T-helper 1 cell (primary cell): ENCODE measurements at places on chromosomes 5 and 9.

GRCh38 chr5:130102375-130102774 is 198.1 kb downstream of the CHSY3 start:
- DNase-seq = no peak

DNA sequence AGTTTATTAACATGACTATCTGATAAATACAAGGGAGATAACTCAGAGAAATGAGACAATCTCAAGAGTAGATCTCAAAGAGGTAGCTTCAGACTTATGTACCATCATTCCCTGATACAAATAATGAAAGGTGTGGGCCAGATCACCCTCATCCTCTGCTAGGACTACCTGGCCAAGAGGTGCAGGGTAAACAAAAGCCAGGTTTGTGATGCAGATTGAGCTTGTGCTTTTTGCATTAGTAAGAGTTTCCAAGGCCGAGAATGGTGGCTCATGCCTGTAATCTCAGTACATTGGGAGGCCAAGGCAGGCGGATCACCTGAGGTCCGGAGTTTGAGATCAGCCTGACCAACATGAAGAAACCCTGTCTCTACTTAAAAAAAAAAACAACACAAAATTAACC is 8.9 kb upstream of the SPIN1 start:
- DNase-seq = no peak

DNA sequence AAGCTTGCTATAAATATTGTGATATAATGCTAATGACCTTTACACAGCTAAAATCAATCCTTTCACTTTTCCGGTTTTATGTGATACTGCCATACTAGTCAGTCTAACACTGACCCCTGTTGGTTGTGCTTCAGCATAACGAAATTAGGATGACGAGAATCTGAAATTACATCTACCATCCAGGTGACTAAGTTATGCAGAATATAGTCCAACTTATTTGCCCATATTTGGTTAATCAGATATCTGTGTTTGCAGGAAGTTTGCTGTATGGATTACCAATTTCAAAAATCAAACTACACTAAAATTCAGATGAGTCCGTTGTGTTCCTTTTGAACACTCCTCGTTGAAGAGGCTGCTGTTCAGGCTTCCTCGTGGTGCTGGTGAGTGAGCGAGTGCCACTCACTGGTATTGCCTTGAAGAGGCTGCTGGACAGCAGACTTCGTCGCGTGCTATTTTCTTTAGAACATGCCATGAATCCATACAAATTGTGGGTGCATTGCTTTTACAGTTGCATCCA is 32.5 kb downstream of the TENT4A start:
- peak; percentile 51 for DNase-seq

- DNase-seq = no peak
These were observed 12.1 kb downstream of the GALNT10 start for GRCh38 chr5:154202379-154203260.

DNA sequence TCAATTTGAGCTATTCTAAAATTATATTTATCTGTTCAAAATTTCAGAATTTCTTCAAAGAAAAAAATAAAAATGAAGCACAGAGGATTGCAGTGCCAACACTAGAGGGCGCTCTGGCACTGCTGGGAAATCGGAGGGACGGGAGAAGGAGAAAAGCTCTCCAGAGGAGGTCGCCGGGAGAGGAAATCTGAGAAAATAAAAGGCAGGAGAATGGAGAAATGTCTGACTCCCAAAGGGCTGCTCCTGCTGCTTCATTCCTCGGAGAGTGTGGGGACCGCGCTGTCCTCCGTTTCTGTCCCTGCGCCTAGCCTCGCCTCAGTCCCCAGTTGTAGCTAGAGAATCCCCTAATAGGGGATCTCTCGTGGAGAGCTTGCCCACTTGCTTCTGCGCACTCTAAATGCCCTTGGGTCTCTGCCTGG is 40.0 kb upstream of the ARSB start:
- peak; percentile 28 for DNase-seq

DNA sequence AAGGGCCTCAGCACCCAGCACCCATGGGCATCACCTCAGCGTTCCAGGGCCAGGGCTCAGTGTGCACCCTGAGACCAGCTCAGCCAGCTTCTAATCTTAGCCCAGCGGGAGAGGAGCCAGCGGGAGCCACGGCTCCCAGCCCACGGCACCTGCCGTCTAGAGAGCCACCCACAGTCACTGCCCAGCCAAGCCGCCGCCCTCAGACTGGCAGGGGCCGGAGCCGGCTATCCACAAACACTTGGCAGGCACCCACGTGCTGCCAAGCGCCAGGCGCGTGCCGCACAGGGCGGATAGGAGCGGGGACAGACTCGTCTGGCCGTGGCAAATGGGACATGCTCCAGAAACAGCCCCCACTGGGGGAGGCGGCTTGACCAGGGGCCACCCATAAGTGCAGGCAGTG is 18.6 kb downstream of the BRD3 start:
- no peak for DNase-seq

DNA sequence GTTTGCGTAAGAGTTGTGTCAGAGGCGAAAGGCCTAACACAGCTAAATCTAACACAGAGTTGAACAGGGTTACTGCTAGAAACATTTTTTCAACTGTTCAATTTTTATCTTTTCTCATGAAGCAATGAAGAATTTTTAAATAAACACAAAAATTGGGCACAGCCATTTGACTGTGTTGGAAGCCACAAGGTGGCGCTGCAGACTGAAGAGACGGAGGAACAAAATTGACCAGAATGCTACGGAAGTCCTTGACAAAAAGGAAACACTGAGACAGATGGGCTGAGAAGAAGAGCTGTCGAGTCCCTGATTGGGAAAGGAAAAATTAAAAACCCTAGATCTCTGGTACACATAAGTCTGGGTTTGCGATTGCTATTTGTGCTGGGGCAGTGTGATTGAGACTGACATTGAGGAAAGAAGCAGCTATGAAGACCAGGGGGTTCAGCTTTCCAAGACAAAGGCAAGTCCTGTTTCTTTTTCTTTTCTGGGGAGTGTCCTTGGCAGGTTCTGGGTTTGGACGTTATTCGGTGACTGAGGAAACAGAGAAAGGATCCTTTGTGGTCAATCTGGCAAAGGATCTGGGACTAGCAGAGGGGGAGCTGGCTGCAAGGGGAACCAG is at the start of gene PCDHB9:
Gene PCDHB9 (plus strand): TSS at position 265 of the 616 bp plus-strand sequence. CDS start 158 bp downstream, at position 423.
- DNase-seq = peak; percentile 14

DNA sequence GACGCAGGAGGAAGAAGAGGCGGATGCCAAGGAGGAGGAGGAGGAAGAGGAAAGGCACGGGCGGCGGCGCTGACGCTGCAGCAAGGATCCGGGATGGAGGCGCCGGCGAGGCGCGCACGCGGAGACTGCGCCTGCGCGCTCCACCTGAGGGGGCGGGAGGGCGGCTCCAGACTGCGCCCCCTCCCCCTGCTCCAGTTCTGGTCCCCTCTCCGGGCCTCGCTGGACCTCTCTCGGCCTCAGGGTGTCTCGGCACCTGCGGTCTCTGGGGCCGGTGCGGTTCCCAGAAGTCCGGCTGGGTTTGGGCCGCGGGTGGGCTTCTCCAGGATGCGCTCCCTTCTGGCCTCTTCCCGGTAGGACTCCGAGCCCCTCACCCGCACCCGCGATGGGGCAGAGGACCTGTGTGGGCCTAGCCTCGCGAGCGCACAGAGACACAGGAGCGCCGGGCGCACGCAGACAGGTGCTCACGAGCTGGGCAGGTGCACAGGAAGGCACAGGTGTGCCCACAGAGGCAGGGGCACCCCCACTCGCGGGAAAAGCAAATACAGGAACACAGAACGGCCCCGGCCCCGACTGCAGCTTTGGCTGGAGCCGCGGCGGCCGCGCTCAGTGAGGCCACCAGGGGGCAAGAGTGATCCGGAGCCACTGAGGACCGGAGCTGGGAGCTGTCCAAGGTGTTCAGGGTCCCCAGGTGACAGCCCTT is at the start of gene NPDC1:
Gene NPDC1 (minus strand): TSS at position 90 of the 700 bp plus-strand sequence. CDS start 188 bp downstream, outside the sequence.
- peak; percentile 57 for DNase-seq

DNA sequence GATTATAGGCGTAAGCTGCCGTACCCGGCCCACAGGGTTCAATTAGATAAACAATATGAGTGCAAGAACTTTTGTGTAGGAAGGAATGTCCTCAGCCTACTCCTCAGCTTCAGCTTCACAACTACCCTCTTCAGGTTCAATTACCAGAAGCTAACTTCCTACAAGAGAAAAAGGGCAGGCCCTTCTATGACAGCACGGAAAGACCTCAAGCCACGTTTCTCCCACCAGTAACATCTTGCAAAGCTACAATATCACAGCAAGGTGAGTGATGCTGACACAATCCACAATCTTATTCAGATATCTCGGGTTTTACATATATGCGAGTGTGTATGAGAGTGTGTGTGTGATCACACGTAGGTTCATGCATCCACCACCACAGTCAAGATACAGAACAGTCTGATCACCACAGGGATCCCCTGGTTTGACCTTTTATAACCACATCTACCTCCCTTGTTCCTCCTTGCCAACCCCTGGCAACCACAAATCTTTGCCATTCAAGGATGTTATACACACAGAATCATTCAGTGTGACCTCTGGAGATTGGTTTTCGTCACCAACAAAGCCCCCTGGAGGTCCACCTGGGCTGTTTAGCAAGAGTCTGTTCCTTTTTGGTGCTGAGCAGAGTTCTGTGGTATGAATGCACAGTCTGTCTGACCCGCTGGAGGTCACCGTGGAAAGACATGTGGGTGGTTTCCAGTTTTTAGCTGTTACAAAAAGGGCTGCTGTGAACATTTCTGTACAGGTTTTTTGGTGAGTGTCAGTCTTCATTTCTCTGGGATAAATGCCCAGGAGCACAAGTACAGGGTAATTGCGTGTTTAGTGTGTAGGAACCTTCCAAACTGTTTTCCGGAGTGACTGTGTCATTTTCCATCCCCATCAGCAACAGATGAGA is 38.2 kb downstream of the IPPK start:
- DNase-seq = no peak

DNA sequence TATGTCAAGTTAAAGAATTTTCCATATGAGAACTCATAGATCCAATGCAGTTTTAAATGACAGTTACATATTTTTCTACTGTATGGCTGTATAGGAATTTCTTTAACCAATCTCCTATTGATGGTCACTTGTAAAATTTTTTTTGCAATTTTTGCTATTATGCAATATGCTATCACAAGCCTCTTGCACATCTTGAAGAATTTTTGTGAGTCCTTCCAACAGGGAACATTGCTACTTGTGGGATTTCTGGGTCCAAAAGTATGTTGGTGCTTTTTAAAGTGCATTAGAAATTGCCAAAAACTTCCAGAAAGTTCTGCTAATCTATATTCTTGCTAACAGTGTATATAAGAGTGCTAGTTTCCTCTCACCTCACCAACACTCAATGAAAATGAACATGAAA is 65.1 kb downstream of the NPR3 start:
- DNase-seq = no peak

- DNase-seq = no peak
These were observed 19.0 kb downstream of the SPDL1 start for GRCh38 chr5:169602535-169602934.

DNA sequence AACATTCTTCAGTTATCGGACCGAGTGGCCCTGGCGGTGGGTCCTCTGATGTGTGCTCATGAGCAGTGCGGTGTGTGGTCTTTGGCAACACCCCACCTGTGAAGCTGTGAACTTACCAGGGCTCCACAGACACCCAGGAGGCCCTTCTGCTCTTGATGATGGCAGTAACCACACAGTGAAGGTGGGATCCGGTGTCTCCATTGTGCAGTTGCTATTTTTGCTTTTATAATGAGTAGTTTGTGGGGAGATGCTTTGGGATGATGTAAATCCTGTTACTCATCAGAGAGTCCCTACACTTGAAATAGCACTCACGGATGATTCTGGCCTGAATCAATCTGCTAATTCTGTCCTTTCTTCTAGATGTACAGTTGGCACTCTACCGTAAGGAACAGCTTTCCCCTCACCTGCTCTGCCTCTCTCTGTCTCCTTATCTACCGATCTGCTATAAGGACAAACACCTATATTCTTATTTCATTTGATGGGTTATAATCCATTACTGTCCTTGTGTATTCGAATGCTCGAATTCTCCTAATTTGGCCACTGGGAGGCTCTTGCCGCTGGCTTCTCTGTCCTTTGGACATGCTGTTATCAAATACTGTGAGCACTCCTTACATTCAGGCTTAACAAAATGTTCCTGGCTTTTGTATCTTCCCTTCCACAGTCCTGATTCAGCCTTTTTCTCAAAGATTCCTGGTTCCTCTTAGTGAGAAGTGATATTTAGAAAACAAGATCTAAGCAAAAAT is 20.2 kb downstream of the ATPSCKMT start:
- DNase-seq = no peak

DNA sequence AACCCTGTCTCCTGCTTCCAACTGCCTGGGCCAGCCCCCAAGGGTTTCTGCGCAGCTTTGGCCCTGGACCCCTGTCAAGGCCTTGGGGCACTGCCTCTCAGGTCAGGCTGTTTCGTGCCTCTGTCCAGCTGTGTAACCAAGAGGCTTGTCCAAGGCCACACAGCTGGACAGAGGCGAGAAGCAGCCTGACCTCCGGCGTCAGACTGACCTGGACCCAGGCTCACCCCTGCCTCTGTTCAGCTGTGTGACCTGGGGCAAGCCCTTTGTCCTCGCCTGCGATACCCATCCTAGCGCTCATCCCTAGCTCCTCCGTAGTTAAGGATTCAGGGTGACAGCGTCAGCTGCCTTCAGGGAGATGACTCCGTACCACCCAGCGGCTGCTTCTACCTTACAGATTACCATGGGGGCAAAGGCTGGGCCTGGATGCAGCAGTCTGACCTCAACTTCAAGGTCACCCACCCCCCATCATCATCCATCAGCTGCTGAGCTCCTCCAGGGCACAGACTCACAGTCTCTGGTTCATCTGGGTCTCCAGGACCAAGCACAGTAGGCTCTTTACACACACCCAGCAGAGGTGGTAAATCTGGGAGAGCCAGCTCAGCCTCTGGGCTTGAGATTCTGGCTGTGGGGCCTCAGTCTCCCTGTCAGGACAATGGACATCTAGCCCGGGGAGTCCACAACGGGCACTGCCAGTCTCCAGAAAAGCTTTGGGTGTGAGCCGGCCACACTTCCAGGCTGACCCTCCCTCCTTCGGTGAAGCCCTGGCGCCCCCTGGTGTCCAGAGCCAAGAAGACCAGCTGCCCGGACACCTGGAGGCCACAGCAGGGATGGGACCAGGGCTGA is 7.9 kb downstream of the AK1 start:
- DNase-seq = peak; percentile 60

DNA sequence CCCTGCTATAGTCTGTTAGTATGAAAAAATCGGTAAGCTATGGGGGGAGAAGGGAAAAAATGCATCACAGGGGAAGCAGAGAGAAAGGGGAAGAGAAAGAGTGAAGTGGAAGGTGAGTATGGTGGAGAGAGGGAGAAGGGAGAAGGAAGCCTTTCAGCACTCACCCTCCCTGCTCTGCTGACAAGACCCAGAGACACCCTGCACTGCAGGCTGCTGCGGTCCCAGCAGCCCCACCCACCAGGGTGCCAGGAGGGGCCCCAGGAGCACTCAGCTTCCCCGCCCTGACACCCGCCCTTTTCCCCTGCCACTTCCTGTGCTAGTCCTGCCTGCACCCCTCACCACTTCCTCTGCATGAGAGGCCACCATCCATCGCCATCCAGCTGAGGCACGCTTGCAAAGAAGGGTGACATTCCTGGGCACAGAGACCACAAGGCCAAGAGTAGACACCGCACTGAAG is 12.7 kb downstream of the STK10 start:
- peak; percentile 97 for DNase-seq

GRCh38 chr5:15008476-15008875 is 136.9 kb upstream of the ANKH start:
- DNase-seq = no peak
